ENCODE measurements at places on chromosomes 5 and 9.

DNA sequence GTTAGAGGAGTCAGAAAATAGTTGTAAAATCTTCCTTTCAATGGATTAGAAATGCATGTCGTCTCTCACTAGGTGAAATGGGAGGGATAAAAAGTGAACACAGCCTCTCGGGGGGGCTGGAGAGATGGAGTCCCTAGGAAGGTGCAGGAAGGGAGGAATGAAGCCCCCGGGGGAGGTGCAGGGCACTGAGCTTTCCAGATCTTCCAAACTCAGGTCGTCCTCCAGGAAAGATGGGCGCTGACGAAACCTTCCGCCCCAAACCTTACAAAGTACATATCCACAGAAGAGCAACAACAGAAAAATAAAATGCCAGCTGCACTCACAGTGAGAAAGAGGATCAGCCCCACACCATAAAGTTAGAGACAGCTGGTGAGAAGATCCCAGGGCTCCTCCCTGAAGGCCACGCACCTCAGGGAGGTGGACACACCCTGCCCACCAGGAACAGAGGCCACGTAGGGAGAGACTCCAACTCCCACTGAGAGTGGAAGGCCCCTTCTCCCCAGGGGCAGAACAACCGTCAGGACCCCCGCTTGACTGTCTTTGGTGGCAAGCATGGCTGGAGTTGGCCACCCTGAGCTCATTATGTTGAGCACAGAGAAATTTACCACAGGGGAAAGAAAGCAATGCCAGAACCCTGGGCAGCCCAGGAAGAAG, 174.3 kb downstream of the AUH start:
- DNase-seq = no peak

GRCh38 chr9:135106551-135107270, 19.2 kb downstream of the OLFM1 start:
- no peak for DNase-seq

- DNase-seq = no peak
These were observed 777.5 kb upstream of the TYRP1 start for GRCh38 chr9:11915699-11916098.

GRCh38 chr5:149903404-149903803, 41.2 kb downstream of the PDE6A start:
- DNase-seq = no peak

DNA sequence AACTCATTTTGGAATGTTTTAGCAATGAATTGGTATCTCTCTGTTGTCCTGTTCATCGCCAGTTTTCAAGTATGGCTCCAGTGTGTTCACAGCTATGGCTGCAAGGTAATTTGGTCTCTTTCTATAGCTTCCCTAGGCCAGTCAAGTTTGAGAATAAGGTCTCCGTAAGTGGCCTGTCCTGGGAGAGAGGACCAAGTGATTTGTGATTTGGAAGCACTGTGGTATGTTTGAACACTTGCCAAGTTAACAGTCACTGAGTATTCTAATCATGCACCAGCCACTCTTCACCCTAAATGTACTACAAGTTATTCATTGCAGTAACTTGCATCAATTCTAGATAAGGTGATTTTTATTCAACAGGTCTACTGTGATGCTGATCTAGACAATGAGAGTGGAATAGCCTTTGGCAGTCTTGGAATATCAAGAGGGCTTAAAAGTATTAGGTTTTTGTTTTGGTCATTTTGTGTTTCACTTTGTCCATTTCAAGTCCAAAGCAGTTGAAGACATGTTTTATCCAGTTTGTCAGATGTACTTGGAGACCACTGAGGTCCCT, 41.1 kb downstream of the G3BP1 start:
- DNase-seq = no peak

GRCh38 chr5:44332285-44332971, 56.8 kb downstream of the FGF10 start:
- DNase-seq = peak; percentile 2

GRCh38 chr5:7622498-7622897, 226.6 kb downstream of the ADCY2 start:
- DNase-seq = no peak

- peak; percentile 95 for DNase-seq
These were observed 60.1 kb upstream of the CLINT1 start for GRCh38 chr5:157918811-157919742.

- no peak for DNase-seq
These were observed 12.9 kb upstream of the RHOBTB3 start for GRCh38 chr5:95718203-95718602.

- DNase-seq = no peak
These were observed 27.4 kb downstream of the QRFP start for GRCh38 chr9:130869250-130869649.

- no peak for DNase-seq
These were observed 93.4 kb downstream of the PLPPR1 start for GRCh38 chr9:101121836-101122399.

DNA sequence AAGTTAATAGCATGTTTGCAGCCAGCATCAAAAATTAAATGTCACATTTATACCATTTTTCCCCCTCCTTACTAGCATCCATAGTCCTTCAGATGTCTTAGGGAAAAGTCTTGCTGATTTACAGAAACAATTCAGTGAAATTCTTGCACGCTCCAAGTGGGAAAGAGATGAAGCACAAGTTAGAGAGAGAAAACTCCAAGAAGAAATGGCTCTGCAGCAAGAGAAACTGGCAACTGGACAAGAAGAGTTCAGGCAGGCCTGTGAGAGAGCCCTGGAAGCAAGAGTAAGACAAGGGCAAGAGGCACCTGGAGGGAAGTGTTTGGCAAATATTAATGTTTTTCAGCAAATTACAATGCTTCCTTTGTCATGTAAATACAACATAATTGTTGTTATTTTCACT, 60.4 kb downstream of the RAB14 start:
- DNase-seq = no peak

DNA sequence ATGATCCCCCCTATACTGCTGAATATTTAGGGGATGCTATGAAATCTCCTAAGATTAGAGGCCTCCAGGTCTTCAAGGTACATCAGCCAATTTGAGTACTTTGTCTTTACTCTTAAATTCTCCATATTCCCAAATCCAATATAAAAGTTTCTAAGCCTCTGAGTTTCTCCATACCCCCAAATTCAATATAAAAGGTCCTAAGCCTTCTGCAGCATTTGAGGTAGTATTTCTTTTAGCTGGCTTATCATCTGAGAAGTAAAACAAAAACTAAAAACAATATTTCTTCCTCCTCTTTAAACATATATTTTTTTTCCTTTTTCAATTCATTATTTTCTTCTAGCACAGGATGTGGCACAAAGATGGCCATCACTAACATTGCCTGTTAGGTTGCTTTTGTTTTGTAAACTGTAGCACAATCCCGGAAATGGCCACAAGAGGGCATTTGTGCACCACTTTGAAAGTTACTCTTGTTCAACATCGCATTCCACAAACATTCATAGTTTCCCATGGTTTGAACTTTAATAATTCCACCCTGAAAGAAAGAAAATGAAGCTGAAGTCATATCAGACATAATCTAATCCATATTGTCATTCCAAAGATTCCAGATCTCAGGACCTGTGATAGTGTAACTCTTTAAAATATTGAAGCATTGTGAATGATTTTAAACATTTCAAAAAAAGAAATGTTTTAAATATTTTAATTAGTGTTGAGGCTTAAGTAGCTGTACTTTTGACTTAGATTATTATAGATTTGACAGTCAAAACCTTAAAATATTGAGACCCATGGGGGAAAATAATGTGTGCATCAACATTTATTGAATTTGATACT, 21.0 kb upstream of the SCGB3A2 start:
- peak; percentile 69 for DNase-seq

- peak; percentile 96 for DNase-seq
These were observed 26.3 kb upstream of the GABRP start for GRCh38 chr5:170757182-170757601.

- peak; percentile 29 for DNase-seq
These were observed 27.3 kb downstream of the NR6A1 start for GRCh38 chr9:124743686-124744348.

- DNase-seq = no peak
These were observed 8.1 kb upstream of the TENT4A start for GRCh38 chr5:6705088-6705487.

GRCh38 chr5:170562875-170563228, 59.0 kb downstream of the KCNIP1 start:
- no peak for DNase-seq

DNA sequence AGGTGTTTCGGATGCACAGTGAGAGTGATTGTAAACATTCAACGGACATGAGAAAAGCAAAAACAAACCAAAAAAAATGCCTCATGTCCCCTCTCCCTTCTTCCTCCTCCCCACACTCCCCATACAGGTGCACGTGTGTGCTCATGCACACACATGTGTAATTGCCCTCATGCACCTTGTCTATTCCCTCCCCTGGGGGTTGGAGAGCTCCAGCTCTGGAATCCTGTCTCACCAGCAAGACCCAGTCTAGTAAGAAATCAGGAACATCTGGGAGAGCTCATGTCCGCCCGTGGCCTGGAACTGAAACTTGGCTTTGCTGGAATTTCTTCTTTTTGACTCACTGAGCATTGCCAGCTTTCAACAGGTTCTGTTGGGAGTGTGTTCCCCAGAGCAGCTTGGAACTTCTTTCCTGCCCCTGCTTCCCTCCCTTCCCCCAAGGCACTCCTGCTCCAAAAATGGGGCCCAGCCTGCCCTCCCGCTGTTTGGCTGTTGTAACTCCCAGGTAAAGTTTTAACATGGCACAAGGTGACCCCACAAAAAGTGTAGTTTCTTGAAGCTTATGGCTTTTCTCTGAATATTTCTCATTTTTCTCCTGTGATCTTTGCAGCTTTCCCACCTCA, 190.1 kb downstream of the NR3C1 start:
- DNase-seq = peak; percentile 83

GRCh38 chr5:151234476-151235238, 10.8 kb upstream of the CCDC69 start:
- no peak for DNase-seq

DNA sequence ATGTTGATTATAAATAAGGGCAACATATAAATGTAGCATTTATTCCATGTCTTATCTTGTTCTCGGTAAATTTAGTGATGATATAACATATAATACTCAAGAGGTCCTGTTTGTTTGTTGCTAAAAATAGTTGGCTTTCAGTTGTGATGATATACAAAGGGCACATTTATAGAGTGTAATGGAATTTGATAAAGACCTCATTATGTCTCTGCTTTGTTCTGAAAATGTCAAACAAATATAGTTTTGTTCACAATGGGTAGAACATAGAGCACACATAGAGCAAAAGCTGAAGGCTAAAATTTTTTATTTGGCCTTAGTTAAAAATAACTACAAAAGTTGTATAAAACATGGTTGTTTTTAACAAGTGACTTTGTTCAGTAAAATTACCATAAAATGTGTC, 477.1 kb upstream of the SMC2 start:
- no peak for DNase-seq

DNA sequence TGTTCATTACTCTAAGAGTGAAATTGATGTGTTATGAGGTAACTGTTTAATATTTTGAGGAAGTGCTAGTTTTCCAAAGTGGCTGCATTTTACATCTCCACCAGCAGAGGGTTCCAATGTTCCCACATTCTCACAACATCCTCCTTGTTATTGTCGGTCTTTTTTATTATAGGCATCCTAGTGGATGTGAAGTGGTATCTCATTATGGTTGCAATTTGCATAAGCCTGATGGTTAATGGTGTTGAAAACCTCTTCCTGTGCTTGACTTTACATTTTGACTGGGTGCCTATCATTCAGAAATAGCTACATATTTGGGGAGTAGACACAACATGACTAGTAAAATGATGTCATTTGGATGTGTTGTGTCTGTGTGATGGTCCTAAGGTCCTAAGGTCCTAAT, 143.6 kb downstream of the MRPS30 start:
- DNase-seq = peak; percentile 0

DNA sequence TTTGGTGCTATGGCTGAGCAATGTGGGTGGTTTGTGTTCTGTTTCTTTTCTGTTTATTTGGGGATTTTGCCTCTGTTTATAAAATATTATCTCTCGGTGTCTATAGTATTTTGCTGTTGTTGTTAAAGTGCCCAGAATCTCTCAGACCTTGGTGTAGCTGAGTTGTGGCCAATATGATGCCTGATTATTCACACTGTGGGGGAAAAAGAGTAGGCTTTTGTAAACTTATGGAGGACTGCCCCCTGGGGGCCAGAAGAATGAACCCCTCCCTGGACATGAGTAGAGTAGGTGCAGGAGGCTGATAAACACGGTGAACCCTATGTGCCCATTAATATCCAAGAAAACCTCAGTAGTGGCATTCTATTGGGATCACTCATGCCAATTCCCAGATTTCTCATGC, 49.0 kb upstream of the DPYSL3 start:
- DNase-seq = peak; percentile 29

DNA sequence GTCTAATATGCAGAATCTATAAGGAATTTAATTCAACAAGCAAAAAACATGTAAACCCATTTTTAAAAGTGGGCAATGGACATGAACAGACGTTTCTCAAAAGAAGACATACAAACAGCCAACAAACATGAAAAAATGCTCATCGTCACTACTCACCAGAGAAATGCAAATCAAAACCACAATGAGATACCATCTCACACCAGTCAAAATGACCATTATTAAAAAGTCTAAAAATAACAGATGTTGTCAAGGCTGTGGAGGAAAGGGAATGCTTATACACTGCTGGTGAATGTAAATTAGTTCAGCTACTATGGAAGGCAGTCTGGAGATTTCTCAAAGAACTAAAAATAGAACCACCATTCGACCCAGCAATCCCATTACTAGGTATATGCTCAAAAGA, 3.1 kb upstream of the KLHL3 start:
- DNase-seq = no peak

- no peak for DNase-seq
These were observed 30.4 kb downstream of the TBC1D2 start for GRCh38 chr9:98225015-98225442.

- no peak for DNase-seq
These were observed 145.7 kb downstream of the NXNL2 start for GRCh38 chr9:88680505-88681160.

DNA sequence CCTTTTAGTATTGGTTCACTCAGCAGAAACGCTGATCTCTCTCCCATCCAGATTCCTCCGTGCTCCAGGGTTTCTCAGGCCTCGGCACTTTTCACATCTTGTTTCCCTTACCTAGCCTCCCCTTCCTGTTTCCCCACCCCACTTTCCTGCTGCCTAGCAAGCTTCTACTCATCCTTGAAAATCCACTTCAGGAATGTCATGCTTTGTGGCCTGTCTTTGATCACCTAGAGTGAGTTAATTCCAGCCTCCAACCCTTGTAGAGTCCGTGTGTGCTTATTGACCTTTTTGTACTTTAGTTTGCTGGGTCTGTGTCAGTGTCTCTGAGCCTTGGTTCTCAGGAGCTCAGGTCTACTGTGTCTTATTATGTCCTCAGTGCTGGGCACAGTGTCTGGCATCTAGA, 116.6 kb downstream of the AOPEP start:
- no peak for DNase-seq

DNA sequence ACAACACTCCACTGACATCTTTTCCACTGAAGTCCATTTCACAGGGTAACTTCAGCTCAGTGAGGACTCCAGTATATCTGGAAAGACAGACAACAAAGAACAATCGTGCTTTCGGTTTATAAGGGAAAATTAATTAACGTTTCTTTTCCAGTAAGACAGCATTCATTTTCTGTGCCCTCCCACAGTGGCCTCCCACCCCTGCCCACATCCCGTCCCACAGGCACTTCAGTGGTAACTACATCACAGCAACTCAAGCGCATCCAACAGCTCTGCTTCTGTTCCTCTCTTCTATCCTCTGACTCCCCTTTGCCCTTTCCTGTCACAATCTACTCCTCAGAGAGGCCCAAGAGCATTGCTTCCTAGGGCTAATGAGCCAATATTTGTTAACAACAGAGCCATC, 40.3 kb downstream of the GLDC start:
- DNase-seq = no peak
